ENCODE measurements at places on chromosomes 1 and 21. TPM values are rescaled to one million over a fixed set of nuclear protein-coding genes. Genes with fewer than 3 reads are reported as not detected.

DNA sequence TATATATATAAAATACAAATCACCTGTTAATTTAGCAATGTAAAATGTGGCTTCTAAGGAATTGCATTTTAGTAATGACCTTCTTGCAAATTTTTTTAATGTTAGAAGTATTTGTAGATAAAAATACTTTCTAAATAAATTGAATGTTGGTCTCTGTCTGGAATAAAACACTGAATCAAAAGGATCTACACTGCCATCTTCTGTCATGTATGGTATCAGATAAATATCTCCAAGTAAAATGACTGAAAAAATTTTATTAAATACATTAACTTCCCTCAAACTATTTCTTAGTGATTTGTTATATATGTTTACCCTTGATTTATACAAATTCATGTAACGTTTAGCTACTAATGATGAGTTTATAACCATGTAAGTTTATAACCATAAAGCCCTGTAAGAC lies 2029.3 kb downstream of the MRPL39 start:
- no peaks in the 10 kb centered on the region for H3K4me1 ChIP-seq
- no peak overlapping the region for H3K27ac ChIP-seq
- H3K27me3 ChIP-seq: no peaks in the 10 kb centered on the region
- no peak overlapping the region for H3K4me3 ChIP-seq
- no peak for DNase-seq

NAV1 gene
- 21.9 TPM for total RNA-seq

DNA sequence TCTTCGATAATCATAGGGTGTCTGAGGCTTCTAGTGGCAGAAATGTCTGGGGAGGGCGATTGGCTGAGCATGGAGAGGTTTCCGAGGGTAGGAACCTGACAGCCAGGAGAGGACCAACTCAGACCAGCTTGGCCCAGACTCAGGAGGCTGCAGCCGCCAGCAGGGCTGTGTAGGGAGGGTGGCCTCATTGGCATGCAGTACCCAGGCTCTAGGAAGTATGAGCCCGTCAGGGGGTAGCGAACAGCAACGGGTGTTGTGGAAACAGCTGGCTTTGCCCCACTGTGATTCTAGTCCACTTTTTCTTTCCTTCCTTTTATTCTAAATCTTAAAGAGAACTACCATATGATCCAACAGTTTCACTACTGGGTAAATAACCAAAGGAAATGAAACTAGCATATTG lies 103.3 kb downstream of the DIRAS3 start:
- no peaks in the 10 kb centered on the region for H3K36me3 ChIP-seq
- no peaks in the 10 kb centered on the region for H3K4me1 ChIP-seq
- no peaks in the 10 kb centered on the region for H3K27me3 ChIP-seq
- no peak for DNase-seq
- no peak overlapping the region for H3K27ac ChIP-seq

DNA sequence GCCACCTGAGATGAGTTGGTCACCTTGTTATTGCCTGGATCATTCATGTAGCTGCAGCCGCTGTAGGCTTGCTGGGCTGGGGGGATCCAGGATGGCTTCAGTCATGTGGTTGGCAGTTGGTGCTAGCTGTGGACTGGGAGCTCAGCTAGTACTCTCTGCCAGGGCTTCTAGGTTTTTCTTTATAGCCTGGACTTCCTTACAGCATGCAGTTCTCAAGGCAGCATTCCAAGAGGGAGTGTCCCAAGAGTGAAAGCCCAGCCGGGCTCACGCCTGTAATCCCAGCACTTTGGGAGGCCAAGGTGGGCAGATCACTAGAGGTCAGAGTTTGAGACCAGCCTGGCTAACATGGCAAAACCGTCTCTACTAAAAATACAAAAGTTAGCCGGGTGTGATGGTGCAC lies 23.7 kb upstream of the ACTL8 start:
- H3K27ac ChIP-seq: no peak overlapping the region
- peaks cover under 1% of the 10 kb centered on the region for H3K27me3 ChIP-seq
- no peaks in the 10 kb centered on the region for H3K4me1 ChIP-seq
- DNase-seq: no peak

- H3K27me3 ChIP-seq: peaks cover 31% of the 10 kb centered on the region
- no peaks in the 10 kb centered on the region for H3K4me1 ChIP-seq
- H3K27ac ChIP-seq: no peak overlapping the region
- no peaks in the 10 kb centered on the region for H3K36me3 ChIP-seq
- no peak overlapping the region for H3K4me3 ChIP-seq
Measured at GRCh38 chr1:980602-981395, 1.1 kb downstream of the PERM1 start.

GRCh38 chr1:180204231-180204630 lies 25.8 kb upstream of the LHX4 start:
- no peak overlapping the region for H3K27ac ChIP-seq
- H3K4me1 ChIP-seq: no peaks in the 10 kb centered on the region
- no peaks in the 10 kb centered on the region for H3K27me3 ChIP-seq
- no peaks in the 10 kb centered on the region for H3K36me3 ChIP-seq
- H3K4me3 ChIP-seq: no peak overlapping the region
- DNase-seq: no peak

- H3K27me3 ChIP-seq: no peaks in the 10 kb centered on the region
- H3K4me1 ChIP-seq: no peaks in the 10 kb centered on the region
- H3K27ac ChIP-seq: no peak overlapping the region
Measured at GRCh38 chr1:9139930-9140329, 11.0 kb upstream of the GPR157 start.

DNA sequence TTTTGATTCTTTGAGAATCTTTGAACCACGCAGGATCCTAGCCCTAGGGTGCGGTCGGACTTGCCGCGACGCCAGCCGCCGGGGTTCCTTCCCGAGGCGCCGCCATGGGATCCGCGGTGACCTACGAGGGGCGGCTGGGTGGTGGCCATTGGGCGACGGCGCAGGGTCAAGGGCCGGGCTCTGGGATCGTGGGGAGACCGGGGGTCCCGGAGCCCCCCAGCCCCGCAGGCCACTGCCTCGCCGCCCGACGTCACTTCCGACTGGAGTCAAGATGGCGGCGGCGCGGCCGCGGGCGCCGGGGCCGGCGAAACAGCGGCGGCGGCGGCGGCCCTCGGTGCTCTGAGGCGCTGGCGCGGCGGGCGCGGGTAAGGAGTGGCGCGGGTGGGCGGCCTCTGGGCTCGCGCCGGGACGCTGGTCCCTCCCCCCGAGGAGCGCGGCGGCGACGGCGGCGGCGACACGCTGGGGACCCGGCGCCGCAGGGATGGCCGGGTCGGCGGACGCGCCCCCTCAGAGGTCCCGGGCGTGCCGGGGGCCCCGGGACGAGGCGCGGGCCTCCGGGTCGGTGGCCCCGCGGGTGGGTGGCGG lies at the start of gene PRDM2:
Gene PRDM2, plus strand, starts transcription at position 253 of the 585 bp plus-strand sequence. CDS start 15,418 bp downstream, outside the sequence.
- H3K27me3 ChIP-seq: peaks cover 3% of the 10 kb centered on the region
- H3K27ac ChIP-seq: peak within 1 kb of the TSS; percentile 88
- peak within 1 kb of the TSS; percentile 40 for H3K4me3 ChIP-seq
- peak; percentile 60 for DNase-seq
- no peaks in the 10 kb centered on the region for H3K36me3 ChIP-seq

GRCh38 chr1:191052888-191053287 lies 575.2 kb upstream of the BRINP3 start:
- DNase-seq: no peak
- H3K4me3 ChIP-seq: no peak overlapping the region
- H3K27me3 ChIP-seq: no peaks in the 10 kb centered on the region
- H3K4me1 ChIP-seq: no peaks in the 10 kb centered on the region

GRCh38 chr1:156584813-156585212 lies 5.3 kb downstream of the TTC24 start:
- no peak for DNase-seq
- no peaks in the 10 kb centered on the region for H3K27me3 ChIP-seq
- H3K4me1 ChIP-seq: no peaks in the 10 kb centered on the region
- H3K36me3 ChIP-seq: no peaks in the 10 kb centered on the region

Measured in adrenal gland (tissue), 19 donors.